Activated T-cell treated with anti-CD3 and anti-CD28 coated beads, Interleukin-2, amount 50 U/mL, for 1 hour (primary cell): ENCODE measurements at places on chromosomes 1 and 21.

DNA sequence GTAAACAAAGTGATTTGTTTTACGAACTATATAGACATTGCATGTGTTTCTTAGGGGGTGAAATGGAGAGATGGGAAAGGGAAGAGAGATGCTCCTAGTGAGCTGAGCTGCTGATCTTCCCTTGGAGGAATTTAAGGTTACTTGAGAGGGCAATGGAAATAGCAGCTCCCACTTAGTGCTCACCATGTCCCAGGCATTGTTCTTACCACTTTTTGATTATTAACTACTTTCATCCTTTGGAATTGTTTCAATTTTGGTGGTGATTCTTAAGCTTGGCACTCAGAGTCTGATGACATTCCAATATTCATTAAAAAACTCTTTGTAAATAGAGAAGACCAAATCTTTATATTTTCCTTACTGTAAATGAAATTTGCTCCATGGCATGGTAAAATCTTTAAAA lies 124.9 kb downstream of the ITSN1 start:
- no peak for DNase-seq

GRCh38 chr21:17981060-17981740 lies 162.0 kb upstream of the C21orf91 start:
- DNase-seq, result no peak

- no peak for DNase-seq
Measured at GRCh38 chr1:41875487-41875886, 43.2 kb downstream of the HIVEP3 start.

DNA sequence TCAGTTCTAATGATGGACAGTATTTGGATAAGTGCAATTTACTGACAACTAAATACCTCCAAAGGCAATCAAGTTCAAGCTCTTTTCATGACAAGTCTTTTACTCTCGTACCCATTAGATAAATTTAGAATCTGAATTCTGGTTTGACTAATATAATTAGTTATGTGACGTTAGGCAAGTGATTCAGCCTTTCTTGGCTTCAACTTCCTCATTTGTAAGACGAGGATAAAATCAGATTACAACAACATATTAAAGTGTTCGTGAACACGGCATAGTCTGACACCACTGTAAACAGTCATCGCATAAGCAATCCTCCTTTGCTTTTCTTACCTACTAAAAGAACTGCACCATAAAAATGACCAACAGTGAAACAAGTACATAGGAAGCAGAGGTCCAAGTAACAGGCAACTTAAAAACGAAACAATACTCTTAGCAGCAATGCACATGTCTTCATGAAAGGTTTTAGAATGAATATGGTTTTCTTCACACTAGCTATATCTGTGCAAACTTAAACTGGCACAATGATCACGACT lies 25.7 kb downstream of the COA6 start:
- DNase-seq, result no peak

DNA sequence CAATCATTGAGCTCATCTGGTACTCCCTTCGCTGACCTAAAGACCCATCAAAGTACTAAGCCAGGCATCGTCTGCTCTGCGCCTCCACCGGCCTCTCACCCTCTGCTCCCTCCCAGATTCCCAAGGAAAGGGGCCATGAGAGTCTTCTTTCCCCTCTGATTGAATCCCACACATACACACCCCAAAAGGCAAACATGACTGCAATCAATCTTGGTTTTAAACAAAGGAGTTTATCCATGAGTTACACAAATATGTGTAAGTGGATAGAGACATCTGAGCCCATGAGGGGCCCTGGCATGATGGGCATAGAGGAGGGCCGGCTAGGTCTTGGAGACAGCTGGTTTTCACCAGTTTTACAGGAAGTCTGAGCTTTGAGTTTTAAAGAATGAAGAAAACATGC lies 50.9 kb downstream of the CAPN2 start:
- DNase-seq, result no peak

GRCh38 chr1:241976229-241976628 lies 18.7 kb downstream of the BECN2 start:
- no peak for DNase-seq

- no peak for DNase-seq
Measured at GRCh38 chr1:2301607-2302291, 73.6 kb downstream of the SKI start.

DNA sequence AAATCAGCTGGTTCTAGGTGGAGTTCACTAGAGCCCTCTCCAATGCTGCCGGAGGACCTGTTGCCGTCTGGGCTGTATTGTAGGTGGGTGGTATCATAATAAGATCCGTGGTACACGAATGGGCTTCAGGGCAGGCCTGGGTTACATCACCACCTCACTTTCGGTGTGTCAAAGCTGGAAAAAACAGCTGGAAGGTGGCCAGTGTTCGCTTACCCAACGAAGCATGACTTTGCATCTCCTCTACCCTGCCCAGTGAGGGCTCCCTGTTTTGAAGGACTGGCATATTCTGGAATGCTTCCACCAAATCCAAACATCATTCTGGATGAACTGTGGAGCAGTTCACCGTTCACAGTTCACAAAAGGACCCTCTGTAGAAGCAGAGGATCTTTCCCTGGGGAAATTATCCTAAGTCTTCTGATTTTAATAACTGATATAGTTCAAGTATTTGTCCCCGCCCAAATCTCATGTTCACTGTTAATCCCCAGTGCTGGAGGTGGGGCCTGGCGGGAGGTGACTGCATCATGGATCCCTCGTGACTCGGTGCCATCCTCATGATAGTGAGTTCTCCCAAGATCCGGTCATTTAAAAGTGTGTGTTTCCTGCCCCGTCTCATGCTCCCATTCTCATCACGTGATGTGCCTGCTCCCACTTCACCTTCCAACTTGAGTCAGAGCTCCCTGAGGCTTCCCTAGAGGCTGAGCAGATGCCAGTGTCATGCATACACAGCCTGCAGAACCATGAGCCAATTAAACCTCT lies 429.0 kb downstream of the KIF26B start:
- no peak for DNase-seq

GRCh38 chr1:231931846-231932454 lies 305.4 kb downstream of the DISC1 start:
- DNase-seq, result peak; percentile 52

GRCh38 chr1:217535601-217536377 lies 95.1 kb downstream of the GPATCH2 start:
- DNase-seq, result no peak

GRCh38 chr1:34060901-34061415 lies 104.1 kb downstream of the CSMD2 start:
- no peak for DNase-seq

DNA sequence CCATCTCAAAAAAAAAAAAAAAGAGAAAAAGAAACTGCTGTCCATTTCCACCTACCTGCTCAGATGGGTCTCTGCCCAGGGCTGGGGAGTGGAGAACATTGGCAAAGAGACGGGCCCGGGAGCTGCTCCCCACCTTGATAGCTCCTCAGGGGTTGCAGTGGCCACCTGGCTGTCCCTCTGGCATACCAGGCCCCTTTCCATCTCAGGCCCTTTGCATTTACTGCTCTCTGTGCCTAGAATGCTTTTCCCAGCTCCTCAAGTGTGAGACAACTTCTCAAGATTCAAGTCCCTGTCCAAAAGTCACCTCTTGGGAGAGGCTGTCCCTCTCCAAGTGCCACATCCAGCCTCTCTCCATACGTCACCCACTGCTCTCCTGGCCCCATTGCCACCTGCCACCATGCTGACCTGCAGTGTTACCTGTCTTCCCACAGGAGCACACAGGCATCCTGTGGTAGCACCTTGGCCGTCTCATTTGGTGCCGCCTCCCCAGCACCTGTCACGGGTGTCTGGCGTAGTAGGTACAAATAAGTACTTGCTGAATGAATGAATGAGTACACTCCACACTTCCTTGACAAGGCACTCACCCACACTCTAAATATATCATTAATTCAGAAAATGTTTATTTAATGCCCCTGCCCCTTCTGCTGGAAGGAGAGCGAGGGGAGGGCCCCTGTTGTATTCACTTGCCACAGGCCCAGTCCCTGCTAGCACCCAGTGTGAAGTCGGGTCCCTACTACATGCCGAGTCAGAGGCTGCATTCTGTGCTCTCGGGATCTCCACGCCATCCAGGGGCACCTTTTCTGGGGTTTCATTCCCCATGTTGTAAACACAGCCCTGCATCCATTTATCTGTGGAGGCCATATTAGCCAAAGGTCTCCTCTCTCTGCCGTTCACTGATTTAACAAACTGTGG lies 48.8 kb downstream of the DISP3 start:
- no peak for DNase-seq

GRCh38 chr1:4371849-4372248 lies 282.6 kb upstream of the AJAP1 start:
- no peak for DNase-seq

- no peak for DNase-seq
Measured at GRCh38 chr1:3714814-3715213, 37.4 kb upstream of the CCDC27 start.

GRCh38 chr1:22729912-22730311 lies 19.3 kb downstream of the EPHB2 start:
- no peak for DNase-seq

GRCh38 chr1:7390604-7391000 lies 380.5 kb upstream of the VAMP3 start:
- DNase-seq, result no peak

DNA sequence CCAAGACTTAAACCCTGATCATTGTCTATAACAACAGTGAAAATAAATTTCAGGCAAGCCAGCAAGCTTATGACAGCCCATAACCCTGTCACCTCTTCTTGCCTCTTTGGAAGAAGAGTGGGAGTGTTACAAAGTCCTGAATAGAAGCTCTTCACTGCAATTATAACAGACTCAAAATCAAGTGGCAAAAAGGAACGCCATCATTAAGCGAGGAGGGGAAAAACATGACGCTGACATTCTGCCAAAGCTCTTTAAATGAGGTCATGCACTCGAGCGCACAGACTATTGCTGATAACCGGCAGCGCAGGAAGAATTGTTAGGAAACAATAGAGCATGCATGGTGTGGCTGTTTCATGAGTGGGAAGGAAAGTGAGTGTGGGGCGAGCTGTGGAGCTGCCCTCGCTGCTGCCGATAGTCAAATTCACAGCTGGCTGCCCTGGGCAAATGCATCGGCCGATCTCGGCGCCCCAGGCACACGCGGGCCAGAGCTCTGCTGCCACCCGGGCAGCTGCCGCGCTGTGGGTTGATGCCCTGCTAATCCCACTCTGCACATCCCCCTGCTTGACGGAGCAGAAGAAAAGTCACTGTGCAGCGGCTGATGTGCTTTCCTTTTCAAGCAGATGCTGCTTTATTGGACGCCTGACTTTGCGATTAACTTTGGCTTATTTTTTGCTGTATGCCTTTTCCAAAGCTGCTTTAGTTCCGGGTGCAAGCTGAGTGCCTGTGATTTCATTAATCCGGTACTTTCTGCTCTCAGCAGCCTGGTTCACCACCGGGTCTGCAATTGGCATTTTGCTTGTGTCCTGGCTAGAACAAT lies 102.4 kb upstream of the ST6GALNAC5 start:
- DNase-seq, result no peak

DNA sequence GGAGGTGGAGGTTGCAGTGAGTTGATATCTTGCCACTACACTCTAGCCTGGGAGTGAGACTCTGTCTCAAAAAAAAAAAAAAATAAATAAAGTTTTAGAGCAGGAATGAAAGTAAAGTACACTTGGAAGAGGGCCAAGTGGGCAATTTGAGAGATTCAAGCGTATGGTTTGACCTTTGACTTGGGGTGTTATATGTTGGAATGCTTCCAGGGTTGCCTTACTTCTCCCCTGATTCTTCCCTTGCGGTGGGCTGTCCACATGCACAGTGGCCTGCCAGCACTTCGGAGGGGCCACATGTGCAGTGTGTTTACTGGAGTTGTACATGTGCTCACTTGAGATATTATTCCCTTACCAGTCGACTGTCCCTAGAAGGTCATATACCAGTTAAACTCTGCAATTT lies 295.5 kb upstream of the PROX1 start:
- DNase-seq, result no peak

- DNase-seq, result no peak
Measured at GRCh38 chr21:46498335-46499050, 39.8 kb downstream of the DIP2A start.

DNA sequence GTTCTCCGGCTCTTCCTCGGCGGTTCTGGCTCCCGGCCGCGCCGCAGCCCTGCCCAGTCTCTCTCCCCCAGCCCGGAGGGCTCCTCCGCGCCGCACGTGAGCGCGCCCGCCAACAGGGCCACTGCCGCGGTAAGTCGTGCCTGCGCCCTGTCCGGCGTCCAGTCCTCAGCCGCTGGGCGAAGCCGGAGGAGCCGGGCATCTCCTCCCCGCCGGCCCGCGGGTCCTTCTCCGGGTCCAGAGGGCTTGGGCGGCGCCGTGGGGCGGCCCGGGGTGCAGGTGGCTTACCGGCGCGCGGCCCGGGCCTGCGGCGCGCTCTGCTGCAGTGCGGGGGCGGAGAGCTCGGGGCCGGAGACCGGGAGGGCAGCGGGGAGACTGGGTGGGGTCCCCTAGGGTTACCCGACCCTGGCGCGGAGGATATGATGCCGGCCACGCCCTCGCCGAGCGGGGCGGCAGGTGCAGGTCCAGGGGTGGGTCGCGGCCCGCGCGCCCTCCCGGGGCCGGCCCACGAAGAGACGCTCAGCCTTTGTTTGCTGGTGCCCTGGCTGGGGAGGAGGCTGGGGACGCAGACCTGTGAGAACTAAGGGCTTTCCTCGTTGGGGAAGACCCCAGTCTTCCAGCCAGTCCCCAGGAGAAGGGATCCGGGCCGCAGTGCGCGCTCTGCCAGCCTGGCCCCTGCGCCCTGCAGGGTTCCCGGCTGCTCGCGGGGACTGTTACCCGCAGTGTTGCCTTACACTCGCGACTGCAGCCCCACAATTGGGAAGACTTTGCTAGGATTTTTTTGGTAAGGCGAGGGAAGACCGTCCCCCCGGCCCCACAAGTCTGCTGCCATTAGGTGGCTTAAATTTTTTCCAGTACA lies at the start of gene DOP1B:
Gene DOP1B (plus strand): TSS at position 10 of the 856 bp plus-strand sequence. CDS start 7,910 bp downstream, outside the sequence.
- no peak for DNase-seq

DNA sequence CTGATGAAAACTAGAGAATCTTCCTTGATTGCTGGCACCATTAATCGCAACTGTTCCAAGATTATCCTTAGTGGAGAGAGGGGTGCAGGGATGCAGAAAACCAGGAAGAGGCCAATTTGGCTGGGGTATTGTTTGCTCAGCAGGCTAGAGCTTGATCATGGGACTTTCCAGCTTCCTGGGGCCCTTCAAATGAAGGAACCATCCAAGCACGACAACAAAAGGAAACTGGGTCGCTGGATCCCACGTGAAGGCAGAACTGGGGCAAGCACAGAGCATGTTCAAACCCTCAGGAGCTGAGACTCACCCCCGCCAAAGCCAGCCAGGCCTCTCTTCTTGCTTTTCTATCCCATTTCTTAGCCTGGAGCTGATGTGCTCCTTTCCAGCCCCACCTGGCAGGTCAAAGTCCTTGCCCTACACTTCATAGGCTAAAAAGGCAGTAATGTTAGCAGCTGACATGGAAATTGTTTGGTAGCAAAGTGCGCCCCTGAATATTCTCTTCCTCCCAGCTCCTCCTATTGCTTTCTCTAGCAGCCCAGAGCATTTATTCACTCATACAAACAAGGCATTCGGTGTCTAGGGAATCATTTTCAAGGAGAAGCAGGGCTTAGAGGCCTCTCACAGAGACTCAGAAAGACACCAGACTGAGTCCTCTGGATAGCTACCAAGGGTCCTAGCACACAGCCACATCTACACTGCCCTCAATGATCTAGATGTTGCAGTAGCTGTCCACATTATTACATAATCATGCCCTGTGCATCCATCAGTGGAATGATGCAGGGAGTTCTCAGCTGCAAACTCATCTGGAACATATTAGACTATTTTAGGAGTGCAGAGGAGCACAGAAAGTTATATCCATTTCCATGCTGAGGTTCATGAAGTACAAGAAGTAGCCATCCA lies 11.5 kb downstream of the KCNA2 start:
- no peak for DNase-seq
